ENCODE measurements at places on chromosomes 6 and 20.

DNA sequence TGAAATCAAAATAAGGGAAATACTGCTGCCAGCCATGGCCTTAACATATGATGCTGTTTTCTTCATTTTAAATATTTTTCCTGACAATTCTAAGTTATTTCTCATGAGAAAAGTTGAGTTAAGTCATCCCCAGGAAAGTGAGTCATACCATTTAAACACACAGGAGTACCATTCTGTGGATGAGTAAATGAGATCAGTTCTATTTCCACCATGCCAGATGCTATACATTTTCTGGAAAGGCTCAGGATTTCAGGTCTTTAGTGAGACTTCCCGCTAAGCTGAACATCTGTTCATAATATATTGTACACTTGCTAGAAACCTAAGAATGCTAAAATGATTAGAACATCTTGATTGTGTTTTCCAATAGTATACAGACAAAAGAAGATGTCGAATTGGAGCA is 256.2 kb upstream of the MANEA start:
- no peak for DNase-seq

DNA sequence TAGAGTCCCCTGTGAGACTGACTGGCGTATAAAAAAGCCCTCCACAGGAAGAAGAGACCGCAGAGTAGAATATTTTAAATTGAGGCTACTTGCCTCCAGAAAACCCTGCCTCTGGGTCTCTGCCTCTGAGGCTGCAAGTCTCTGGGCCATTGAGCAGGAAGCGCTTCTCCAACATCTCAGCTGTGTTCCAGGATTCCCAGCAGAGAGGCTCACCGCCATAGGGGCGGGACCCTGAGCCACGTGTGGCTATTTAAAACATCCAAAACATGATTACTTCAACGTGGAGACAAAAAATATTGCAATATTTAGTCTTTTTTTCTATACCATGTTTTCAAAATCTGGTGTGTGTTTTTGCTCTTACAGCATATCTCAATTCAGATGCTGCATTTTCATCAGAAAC is 59.4 kb downstream of the GNAS-AS1 start:
- DNase-seq = no peak

DNA sequence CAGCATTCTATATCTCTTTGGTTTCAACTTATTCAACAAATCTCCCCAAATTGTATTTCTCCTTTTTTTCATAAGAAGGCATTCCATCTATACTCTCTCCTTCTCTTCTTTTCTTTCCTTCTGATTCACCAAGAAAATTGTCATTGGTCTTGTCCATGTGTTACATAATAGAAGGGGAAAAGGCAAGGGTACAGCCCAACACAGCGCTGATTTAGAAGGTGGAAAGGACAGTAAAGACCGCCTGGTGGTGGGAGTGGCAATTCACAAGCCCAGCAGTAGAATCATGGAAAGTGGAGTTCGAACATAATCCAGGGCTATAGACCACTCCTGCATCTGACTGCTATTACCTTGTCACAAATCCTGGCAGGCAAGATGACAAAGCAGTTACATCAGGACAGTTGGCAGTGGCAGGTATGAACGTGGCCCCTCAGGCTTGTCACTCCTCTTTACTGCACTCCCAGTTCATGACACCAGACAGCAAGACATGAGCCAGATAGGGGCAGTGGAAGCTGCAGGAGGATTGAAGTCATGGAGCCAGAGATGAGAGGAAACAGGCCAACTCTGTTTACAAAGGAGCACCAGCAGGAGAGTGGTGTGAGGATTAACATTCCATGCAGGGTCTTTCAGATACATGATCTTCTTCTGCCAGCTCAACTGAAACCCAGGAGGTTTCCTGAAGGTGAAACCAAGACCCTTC is 2.1 kb upstream of the TNFAIP3 start:
- DNase-seq = no peak

- no peak for DNase-seq
Measured at GRCh38 chr6:13307508-13307995, 20.8 kb downstream of the TBC1D7 start.

- DNase-seq = no peak
Measured at GRCh38 chr6:38460186-38460585, 179.5 kb downstream of the BTBD9 start.

DNA sequence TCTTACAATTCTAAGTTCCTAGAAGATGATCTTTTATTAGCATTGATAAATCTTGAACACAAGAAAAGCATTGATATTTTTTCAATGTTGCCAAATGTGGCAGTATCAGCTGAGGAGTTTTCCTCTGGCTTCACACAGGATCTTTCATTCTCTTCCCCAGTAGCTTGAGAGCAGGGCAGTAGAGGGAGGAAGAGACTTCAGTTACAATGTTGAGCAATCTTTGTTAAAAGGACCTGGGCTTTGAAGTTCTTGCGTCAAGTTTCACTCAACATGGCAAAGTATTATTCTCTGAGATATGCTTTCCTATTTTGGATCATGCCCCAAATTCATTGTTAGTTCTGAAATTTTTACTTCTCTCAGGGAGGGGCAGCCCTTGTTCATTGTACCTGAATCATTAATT is 238.0 kb downstream of the COL12A1 start:
- DNase-seq = no peak

GRCh38 chr6:122109075-122109474 is 290.4 kb upstream of the HSF2 start:
- DNase-seq = no peak

DNA sequence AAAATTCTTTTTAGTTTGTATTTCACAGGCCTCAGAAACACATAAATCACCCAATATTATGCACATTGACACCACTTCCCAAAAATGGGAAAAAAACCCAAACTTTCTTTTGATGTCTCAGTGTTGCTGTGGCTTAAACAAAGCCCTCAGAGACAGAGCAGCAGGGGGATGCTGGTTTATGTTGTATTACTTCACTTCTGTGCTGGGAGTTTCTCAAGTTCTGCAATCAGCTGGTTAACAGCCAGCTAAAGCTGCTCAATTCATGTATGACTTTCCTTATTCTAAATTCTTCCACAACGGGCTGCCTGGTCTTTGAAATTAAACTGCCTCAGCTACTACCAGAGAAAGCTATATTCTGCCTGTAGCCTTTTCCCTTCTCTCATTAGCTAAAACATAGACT is 5.6 kb downstream of the FILIP1 start:
- no peak for DNase-seq

DNA sequence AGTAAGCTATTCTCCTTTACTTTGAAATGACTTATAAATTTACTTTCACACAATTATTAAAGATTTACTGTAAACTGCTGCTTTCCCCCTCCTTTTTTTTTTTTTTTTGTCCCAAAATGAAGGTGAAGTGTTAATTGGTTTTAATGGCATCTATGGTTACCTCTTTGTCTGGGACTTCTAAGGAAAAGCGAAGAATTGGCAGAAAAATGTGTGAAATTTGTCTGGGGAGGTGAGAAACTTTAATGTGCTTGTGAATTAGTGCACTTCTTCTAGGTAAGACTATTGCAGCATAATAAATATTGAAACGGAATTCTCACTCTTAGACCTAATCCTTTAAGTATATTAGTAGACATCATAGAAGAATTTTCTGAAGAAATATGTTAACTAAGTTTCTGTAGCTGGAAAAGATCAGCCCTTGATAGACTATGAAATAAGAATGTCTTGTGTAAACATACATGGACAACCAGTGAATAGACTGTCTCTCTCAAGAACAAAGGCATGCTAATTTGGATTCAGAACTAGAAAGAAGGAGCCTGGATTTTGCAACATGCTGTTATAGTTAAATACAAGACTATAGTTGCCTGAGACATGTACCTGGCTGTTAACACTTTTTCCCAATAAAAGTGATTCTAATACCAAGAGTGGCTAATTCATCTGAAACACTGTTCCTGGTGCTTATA is 23.9 kb downstream of the FLRT3 start:
- no peak for DNase-seq

- no peak for DNase-seq
Measured at GRCh38 chr6:128666405-128666804, 146.0 kb upstream of the PTPRK start.

DNA sequence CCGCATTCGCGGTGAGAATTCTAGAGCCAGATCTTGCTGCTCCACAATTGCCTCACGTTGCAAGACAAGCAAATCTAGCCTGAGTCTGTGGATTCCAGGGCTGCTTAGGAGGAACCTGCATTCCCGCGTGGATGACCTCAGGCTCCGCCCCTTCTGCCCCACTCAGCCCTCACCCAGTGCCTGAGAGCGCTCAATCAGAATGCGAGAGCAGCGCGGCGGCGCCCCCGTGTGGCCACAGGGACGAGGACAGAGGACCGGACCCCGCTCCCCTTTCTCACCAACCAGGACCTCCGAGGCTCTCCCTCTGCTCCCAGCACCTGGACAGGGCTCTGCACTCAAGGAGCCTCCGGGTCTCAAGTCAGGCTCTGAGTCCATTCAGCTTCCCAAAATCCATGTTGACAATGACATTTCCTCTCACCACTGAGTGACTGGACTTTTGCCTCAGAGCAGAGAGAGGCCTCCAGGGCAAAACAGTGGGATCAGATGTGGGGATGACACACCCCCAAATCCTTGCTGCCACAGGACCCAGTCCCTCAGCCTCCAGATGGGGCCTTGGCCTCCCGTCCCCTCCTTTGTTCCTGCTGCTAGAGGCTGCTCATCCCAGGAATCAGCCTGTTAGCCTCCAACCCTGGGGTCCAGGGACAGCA is 52.0 kb downstream of the RPP21 start:
- peak; percentile 86 for DNase-seq

GRCh38 chr20:62282103-62282502 is 20.7 kb upstream of the ADRM1 start:
- no peak for DNase-seq

DNA sequence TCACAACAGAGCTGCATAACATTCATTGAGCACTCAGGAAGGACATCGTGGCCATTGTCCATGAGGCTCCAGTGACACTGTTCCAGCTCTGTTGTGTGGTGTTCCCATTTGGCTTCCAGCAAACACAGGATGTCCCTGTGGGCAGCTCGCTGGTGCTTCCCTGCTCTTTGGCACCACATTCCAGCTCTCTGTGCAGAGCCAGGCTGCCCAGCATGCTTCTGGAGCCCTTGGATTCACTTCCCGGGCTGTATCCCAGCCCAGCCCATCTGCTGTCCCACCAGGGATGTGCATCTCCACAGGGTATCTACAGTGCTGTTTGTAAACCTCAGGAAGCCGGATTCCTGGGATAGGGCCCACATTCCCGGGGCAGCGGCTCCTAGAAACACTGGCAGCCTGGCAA is 57.2 kb downstream of the CTCFL start:
- DNase-seq = no peak

GRCh38 chr6:51608932-51609331 is 478.5 kb downstream of the PKHD1 start:
- no peak for DNase-seq

DNA sequence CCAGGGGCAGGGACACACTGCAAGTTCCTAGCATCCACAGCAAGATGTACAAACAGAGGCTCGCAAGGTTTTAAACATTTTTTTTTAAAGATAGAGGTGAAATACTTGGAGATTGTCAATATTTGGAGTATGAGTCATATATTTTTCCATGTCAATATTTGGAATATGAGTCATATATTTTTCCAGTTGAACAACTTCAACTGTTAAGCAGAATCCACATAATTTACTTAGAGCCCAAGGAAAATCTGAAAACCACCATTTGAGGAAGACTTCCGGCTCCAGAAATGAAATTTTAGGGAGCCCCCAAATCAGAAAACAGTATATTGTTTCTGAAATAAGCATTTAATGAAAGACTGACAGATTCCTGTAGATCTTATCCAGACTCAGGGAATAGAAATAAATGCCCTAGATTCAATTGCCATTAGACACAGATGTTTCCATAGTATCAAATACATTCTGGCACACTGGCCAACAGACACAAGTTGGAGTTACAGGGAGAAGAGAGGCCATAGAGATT is 51.6 kb upstream of the FAM184A start:
- DNase-seq = no peak

GRCh38 chr6:138526822-138527235 is 27.5 kb upstream of the NHSL1 start:
- no peak for DNase-seq

GRCh38 chr6:147467886-147468285 is 40.6 kb upstream of the SAMD5 start:
- no peak for DNase-seq

- DNase-seq = peak; percentile 50
Measured at GRCh38 chr20:63682384-63683139, 13.9 kb upstream of the TNFRSF6B start.

- DNase-seq = no peak
Measured at GRCh38 chr20:61517419-61517818, 265.4 kb downstream of the CDH4 start.

DNA sequence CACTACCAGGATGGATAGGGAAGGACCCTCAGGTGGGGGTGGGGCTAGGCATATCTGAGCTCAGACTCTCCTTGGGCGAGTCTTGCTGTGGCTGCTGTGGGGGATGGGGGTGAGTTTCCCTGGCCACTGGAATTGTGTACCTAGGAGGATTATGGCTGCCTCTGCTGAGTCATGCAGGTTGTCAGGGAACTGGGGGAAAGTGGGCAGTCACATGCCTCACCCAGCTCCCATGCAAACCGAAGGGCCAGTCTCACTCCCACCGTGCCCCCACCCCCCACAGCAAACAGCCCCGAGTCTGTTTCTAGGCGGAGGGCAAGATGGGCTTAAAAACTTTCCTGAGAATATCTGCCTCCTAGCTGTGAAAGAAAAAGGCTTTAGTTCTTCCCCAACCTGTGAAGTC is 210.3 kb upstream of the FERMT1 start:
- no peak for DNase-seq

GRCh38 chr20:12566596-12566995 is 442.2 kb upstream of the SPTLC3 start:
- no peak for DNase-seq

DNA sequence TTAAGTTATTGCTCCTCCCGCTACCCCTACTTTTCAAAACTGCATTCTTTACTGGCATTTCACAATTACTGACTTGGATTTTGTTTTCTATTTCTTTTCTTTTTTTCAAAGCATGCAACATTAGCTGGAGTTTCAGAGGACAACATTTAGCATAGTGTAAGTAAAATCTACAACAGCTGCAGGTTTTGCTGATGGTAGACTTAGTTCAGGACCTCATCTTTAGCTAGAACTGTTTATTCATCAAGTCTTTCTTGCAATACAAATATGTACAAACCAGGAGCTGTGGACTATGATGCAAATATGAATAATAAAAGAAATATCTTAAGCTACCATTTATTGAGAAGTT is 728 bp upstream of the CEP162 start:
- DNase-seq = no peak

DNA sequence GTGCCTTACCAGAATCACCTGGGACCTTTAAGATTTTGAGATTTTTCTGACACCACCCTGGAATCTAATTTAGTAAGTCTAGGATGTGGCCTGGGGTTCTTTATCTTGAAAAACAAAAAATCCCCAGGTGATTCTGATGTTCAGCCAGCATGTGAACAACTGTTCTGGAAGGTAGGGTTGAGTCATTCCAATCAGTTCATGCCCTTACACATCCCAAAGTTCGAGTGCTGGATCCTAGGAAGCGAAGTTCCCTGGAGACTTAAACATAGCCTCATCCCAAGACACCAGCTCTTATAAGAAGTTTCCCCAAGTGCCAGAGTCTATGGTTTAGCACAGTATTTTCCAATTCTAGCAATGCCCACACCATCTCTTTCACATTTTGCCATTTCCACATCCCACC is 6.3 kb upstream of the TSHZ2 start:
- DNase-seq = no peak

- DNase-seq = no peak
Measured at GRCh38 chr6:75096966-75097365, 108.9 kb downstream of the COL12A1 start.

Measured in mucosa of descending colon (tissue), 3 donors.